Osteoblast (primary cell): ENCODE measurements at places on chromosomes 12 and 14. TPM values are rescaled to one million over a fixed set of nuclear protein-coding genes. Genes with fewer than 3 reads are reported as not detected.

- no peak for DNase-seq
Observed at GRCh38 chr12:41466802-41467201, 278.7 kb downstream of the PDZRN4 start.

DNA sequence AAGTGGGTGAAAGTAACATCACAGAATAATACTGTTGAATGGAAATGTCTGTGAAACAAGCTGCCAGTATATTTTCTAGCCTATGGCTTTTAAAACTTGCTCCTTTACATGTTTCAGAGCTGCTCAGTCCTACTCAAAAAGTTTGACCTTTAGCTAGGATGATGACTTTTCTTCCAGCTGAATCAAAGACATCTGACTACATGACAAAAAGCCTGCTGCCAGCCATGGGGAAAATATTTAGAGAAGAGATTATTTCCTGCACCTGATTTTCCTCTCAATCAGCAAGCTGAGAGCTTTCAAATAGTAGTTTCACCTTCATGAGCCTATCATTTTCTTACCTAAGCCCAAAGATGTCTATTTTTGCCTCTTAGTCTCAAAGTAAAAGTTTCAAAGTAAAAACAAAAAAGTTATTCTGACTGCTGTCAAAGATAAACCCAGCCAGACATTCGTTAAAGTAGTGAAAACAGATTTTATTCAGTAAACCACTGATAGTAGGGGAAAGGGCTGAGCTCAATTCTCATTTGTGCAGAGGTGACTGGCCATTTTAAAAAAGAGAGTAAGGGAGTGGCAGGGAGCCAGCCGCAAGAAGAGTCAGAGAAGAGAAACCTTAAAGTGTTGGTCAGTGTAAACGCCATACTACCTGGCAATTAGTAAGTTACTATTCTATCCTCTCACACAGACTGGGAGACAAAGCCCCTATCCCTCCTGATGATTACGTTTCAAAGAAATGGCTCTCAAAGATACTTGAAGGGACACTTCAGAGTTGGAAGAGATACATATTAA is 2.2 kb downstream of the ATP6V1D start:
- DNase-seq = no peak

DNA sequence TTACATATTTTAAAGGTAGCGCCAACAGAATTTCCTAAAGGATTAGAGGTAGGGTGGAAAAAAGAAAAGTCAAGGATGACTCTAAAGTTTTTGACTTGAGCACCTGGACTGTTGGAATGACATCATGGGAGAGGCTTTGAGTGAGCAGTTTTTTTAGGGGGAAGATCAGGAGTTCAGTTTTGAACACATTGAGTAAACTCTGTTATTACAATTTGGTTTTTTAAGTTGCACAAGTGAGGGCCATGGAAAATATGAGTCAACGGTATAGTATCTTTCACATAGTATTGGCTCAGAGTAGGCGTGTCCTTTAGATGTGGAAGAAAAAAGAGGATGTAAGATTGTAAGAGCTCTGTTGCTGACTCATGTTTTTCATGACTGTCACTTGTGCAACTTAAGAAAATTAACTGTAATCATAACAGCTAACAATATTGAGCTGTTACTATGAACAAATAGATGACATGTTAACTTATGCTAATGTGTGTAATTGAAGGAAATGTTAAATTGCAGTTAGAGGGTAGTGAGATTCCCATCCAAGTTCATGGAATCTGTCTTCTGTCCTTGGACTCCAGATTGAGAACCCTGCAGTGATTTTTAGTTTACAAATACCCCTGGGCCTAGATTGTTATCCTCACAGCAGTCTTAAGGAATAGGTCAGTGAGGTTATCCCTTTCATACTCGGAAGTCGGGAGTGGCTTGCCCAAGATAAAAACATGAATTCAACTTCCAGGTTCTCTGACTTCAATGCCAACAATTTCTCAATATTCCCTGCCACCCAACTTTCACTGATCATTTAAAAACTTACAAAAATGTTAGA is 48.2 kb upstream of the ATP2B1 start:
- peak; percentile 57 for DNase-seq

DNA sequence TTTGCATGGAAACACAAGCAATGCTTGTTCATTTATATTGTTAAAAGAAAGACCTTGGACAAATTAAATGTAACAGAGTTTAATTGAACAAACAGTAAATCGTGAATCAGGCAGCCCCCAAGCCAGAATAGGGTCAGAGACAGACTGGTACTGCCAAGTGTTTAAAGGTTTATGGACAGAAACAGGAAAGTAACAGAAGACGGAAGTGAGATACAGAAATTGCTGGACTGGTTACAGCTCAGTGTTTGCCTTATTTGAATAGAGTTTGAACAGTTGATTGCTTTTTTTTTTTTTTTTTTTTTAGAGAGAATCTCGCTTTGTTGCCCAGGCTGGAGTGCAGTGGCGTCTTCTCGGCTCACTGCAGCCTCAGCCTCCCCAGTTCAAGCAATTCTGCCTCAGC is 50.3 kb downstream of the DAO start:
- no peak for DNase-seq

GRCh38 chr12:28355161-28355560 is 164.9 kb downstream of the CCDC91 start:
- DNase-seq = peak; percentile 26

- no peak for DNase-seq
Observed at GRCh38 chr14:77142005-77142800, 612 bp upstream of the ZDHHC22 start.

- no peak for DNase-seq
Observed at GRCh38 chr12:133083345-133083744, 2.6 kb downstream of the ZNF140 start.

DNA sequence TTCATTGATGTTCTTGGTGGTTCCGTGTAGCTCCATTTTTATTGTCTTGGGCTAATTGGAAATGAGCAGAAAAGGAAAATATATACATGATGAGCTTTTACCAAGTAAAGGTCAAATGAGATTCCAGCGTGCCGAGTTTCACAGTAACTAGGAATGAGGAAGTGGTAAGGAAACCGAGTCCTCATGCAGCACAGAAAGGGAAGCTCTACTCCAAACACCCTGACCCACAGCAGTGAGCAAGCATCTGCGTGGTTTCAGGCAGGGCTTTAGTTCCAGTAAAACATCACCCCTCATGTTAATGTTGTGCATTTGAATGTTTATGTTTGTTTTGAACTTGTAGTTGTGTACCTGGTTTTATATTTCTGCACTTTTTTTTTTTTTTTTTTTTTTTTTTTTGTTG is 208.0 kb downstream of the SLC41A2 start:
- DNase-seq = no peak

- DNase-seq = peak; percentile 97
Observed at GRCh38 chr14:100688598-100689461, 37.9 kb upstream of the DLK1 start.

GRCh38 chr14:22814941-22815713 is at the start of gene SLC7A7:
SLC7A7 (minus strand) TSS chr14:22815435; CDS start chr14:22813398, 2,037 bp downstream.
- DNase-seq = no peak

GRCh38 chr12:45350861-45351260 is 135.0 kb downstream of the ANO6 start:
- no peak for DNase-seq

DNA sequence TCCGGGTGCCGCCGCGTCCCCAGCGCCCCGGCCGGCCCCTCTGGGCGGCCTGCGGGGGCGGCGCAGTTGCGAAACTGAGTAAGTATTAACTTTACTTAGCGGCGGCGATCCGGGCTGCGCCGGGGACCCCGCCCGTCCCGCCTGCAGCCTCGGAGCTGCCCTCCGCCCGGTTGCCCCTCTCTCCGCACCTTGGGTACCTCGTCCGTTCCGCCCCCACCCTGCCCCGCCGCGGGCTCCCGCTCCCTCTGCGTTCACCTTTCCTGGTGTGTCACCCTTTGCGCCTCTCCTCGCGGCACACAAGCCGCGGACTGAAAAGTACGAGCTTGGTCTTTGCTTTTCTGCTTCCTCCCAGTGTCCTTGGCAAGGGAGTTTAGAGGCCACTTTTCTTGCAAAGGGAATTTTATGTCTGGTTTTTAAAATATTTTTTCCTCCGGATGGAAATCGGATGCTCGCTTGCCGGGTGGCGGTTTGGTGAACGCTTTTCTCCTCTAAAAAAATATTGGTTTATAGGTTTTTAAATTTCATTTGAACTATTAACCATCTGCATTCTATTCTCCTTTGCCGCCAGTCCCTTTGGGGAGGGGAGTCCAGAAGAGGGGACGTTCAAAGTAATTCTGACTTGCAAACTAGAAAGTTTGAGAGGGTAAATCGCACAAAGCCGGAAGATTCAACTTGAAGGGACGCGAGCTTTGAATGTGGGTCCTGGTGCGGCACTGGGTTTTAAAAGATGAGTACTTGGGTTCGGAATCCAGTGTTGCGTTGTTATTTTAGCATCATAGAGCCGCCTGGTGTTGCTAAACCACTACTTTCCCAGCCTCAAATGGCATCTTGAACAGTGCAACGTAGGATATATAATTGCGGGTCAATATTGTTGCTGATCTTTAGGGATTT is 834 bp downstream of the RASSF8 start:
- DNase-seq = peak; percentile 91

GRCh38 chr14:31530136-31530535 is 31.1 kb upstream of the NUBPL start:
- no peak for DNase-seq

- DNase-seq = no peak
Observed at GRCh38 chr12:88339254-88339949, 197.3 kb downstream of the TMTC3 start.

DNA sequence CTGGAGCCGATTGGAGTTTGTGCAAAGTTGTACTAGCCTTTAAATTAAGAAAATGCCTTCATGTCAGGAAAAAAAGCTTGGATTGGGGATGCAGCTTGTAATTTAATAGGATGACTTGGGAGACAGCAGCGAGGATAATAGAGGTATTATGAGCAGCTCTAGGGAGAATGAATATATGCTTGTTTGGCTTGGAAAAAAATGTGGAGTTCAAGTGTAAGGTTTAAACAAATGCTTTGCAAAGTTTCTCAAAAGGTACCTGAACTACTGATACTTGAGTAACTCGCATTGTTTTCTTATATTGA is 65.3 kb upstream of the RASSF3 start:
- no peak for DNase-seq

- no peak for DNase-seq
Observed at GRCh38 chr12:11884116-11884515, 186.6 kb upstream of the BCL2L14 start.

DNA sequence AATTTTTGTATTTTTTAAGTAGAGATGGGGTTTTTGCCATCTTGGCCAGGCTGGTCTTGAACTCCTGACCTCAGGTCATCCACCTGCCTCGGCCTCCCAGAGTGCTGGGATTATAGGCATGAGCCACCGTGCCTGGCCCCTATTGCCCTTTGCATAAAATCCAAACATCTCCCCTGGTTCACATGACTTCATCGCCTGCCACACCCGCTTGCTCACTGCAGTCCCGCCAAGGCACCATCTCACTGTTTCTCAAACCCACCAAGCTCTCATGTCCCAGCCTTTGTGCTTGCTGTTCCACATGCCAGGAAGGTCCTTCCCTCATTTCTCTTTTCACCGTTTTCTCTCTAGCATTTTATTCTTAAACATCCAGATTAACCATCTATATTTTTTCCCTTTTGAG is 9.7 kb downstream of the RHOF start:
- DNase-seq = no peak

GRCh38 chr14:76920331-76921087 is 94.3 kb downstream of the LRRC74A start:
- peak; percentile 78 for DNase-seq

- DNase-seq = no peak
Observed at GRCh38 chr12:127081058-127081457, 1185.9 kb upstream of the TMEM132C start.

GRCh38 chr14:105492031-105492970 is 1.3 kb downstream of the TEDC1 start:
- DNase-seq = peak; percentile 89

- DNase-seq = peak; percentile 29
Observed at GRCh38 chr12:125797421-125798175, 732.4 kb downstream of the AACS start.

DNA sequence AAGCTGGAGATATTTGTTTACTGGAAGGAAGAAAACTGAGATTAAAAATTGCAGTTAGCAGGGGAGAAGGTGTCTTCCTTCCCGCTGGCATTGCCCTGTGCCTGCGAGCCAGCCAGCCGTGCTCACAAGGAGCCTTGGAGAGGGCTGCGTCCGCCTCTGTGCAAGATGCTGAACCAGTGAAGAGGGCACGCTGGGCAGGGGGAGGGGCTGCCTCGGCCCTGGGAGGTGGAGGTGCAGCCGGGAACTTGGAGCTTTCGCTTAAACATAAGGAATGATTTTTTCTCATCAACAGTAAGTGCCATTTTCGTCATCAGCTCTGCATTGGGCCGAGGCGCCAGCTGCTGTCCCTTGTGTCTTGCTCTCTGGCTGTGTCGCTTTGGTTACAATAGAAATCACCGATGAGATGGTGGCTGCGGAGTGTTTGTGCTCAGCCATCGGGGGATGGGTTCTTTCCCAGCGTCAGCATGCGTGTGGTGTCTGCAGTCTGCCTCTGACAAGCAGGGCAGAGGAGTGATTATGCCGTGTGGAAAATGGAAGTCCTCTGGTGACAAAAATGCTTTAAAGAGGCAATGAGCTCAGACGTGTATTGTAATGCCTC is 97.3 kb downstream of the ESR2 start:
- no peak for DNase-seq

GRCh38 chr14:73816393-73816816 is 35.2 kb upstream of the PTGR2 start:
- DNase-seq = no peak

GRCh38 chr14:96622926-96623325 is 120.7 kb downstream of the PAPOLA start:
- no peak for DNase-seq

DNA sequence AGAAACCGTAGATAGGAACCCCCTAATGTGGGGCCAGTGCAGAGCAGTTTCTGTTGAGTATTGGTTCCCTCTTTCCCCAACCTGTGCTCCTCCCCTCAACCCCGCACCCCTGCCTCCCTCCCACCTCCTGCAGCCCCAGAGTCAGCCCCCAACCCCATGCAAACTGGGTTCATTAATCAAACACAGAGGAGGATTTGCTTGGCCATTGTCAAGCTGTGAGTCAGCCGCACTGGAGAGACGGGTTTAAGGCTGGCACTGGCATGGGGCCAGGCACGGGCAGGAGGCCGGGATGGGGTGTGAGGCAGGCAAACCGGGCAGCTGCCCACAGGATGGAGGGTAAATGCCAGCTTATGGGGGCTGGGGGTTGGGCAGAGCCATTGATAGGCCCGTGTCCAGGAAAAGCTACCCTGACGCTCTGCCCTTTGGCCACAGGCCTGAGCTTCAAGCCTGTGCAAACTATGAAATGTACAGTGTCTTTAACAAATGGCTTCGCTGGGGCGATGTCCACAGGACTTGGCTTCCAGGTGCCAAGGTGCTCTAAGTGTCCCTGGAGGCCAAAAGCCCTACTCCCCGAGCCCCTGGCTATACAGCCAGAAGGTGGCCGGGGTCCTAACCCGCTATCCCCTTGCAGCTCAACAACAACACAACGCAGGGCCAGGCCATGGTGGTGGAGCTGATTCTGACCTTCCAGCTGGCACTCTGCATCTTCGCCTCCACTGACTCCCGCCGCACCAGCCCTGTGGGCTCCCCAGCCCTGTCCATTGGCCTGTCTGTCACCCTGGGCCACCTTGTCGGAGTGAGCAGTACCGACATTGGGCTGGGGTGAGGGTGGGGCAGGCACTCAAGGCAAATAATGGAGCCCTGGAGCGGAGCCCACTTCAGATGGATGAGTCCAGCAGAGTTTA is 1.4 kb downstream of the AQP5 start:
- peak; percentile 98 for DNase-seq

LMNTD1 gene
- total RNA-seq = not detected in 2 replicates

SALL2 gene
- 2.9 and 3.3 TPM in 2 replicates for total RNA-seq

RNU4-1 gene
- under 0.01 TPM in 2 replicates for total RNA-seq

VDR gene
- total RNA-seq = 30.4 and 32.2 TPM in 2 replicates

SLC25A47 gene
- not detected in 2 replicates for total RNA-seq

CLEC2D gene
- 9.4 TPM in 2 replicates for total RNA-seq

TOMM20L gene
- not detected in 2 replicates for total RNA-seq

TRPV4 gene
- total RNA-seq = 3.2 and 5.8 TPM in 2 replicates

ADAM21 gene
- total RNA-seq = under 0.01 TPM in 1 of 2 replicates, not detected in the other

FSCB gene
- total RNA-seq = not detected in 2 replicates

TNFAIP2 gene
- total RNA-seq = 41.3 and 60.1 TPM in 2 replicates
